A549 (cell line): ENCODE measurements at places on chromosomes 1 and 21.

GRCh38 chr1:174491606-174492005 is 43.8 kb downstream of the GPR52 start:
- DNase-seq: no peak

- DNase-seq: no peak
These were observed 31.3 kb downstream of the ZBTB8B start for GRCh38 chr1:32496127-32496526.

- DNase-seq: no peak
These were observed 157.9 kb downstream of the CASZ1 start for GRCh38 chr1:10638559-10639005.

DNA sequence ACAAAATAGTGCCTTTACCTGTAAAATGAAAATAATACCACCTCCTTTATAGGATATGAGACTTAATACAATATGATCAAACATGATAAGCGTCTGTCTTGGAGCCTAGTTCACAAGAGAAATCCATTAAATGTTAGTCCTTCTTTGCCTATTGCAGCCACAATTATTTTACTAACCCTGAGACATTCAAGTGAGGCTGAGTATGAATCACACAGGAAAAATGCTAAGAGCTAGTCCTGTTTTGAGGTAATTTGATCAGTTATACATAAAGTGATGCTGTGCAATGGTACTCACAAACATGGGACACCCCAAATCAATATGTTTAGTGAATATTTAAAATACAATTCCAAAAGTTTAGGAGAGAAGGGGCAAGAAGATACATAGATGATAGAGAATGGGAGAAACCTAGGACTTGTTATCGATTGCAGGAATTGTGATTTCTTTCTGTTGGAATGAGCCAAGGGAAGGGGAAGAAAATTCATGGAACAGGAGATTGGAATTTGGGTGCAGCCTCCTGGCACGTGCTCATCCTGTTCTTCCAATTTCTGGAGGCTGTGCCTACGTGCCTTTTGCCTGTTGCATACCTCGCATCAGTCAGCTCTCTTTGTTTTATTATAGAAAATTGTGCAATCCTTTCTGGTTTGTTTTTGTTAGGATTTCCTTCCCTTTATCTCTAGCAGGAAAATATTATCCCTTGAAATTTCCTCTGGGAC is 39.9 kb upstream of the BACH1 start:
- no peak for DNase-seq

DNA sequence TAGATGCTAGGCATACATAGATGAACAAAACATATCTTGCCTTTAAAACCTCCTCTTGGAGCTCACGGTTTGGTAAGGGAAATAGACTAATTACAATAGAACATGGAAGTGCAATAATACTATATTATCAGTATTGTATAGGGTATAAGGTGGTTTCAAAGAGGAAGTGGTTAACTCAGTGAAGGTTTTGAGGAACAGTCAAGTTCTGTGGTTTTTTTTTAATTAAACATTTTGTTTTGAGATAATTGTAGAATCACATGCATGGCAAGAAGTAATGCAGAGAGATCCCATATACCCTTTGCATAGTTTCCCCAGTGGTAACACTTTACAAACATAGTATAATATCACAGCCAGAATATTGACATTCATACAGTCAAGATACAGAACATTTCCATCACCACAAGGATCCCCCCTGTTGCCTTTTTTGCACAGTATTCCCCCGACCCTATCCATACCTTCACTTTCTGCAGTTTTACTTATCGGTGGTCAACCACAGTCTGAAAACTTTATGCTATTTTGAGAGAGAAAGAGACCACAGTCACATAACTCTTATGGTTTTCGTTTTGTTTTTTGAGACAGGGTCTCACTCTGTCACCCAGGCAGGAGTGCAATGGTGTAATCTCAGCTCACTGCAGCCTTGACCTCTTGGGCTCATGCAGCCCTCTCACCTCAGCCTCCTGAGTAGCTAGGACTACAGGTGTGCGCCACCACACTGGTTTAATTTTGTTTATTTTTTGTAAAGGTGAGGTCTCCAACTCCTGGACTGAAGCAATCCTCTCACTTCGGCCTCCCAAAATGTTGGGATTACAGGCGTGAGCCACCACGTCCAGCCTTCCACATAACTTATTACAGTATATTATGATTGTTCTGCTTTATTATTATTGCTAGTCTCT is 60.5 kb upstream of the KIAA1614 start:
- no peak for DNase-seq

GRCh38 chr1:86207323-86207722 is 50.8 kb upstream of the COL24A1 start:
- DNase-seq: no peak

DNA sequence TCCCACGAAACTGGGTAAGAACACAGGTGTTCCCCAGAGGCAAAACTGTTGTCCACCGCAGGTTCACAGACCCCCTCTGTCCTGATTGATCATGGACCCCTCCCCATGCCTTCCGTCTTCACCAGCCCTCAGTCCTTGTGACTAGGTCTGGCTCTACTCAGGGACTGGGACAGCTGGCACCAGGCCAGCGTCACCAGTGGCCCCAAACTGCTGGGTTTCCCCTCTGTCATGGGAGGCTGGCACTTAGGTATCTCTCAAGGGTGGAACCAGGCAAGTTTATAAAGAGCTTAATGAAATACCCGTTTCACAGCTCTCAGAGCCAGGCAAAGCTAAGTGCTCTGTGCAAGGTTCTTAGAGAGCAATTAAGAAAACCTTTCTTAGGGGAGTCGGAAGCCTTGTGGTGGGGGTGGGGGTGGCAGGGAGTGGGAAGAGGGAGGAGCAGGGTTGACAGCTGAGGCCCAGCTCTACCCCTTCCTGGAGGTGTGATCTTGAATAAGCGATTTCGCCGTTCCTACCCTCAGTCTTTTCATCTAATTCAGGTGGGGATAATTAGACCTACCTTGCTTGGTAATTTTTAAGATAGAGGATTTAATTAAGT is 35.0 kb upstream of the IFNLR1 start:
- DNase-seq: no peak

- DNase-seq: no peak
These were observed 33.4 kb downstream of the FAM78B start for GRCh38 chr1:166133276-166133841.

DNA sequence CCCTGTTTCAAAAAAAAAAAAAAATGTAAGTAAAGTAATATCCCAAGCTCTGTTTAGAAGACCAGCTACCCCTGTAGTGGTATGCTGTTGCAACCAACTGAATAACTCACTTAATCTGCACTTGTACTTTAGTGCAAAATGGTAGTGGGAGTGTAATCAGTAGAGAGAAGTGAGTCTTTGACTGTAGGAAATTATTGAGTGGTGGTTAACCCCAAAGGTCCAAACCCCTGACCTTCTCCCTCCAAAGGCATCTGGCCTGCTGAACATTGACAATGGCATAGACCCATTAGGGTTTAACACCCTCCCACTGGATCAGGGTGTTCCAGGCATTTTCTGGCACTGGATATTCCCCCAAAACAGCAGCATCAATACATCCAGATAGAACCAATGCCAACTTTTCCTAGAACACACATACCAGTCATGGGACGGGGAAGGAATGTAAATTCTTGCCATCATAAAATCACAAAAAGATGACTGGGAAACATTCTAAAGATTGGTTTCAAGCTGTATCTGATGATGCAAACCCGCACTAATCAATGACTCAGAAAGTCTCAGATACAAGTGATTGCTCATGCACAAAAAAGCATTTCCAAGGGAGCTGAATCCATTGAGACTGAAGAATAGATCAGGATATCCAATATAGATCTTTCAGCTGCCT is 110.3 kb downstream of the MRPL39 start:
- no peak for DNase-seq

GRCh38 chr1:26553942-26554682 is 24.6 kb downstream of the RPS6KA1 start:
- no peak for DNase-seq

DNA sequence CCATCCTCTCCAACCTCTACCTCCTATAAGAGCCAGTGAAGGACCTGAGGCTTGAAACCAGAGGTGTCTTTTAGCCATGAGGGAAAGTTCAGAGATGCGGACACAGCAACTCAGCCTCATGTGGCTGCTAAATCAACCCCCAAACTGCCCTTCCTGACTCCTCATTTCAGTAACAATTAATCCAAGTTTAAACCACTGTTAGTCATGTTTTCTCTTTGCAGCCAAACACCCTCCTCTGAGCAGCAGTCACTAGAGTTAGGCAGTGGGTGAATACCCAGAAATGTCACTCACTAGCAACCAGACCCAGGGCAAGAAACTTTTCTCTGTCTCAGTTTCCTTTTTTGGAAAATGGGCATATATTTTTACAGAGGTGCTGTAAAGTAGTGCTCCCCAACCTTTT is 71.2 kb downstream of the KCNJ15 start:
- DNase-seq: no peak

- no peak for DNase-seq
These were observed 3.8 kb downstream of the SERTAD4 start for GRCh38 chr1:210236386-210236839.

DNA sequence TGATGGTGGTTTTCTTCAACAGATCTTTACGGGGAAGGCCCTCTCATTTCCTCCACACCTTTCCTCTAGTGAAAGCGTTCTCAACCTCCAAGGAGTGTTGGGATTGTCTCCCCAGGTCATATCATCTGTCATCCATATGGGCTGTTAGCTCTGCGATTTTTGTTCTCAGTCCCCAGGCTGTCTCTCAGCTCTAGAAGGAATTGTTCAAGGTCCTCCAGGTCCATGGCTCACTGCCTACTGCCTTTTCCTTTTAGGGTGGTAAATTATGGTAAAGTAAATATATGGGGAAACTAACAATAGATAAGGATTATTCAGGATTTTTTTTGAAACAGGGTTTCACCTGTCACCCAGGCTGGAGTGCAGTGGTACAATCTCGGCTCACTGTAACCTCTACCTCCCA is 37.6 kb downstream of the ELF3 start:
- DNase-seq: no peak

DNA sequence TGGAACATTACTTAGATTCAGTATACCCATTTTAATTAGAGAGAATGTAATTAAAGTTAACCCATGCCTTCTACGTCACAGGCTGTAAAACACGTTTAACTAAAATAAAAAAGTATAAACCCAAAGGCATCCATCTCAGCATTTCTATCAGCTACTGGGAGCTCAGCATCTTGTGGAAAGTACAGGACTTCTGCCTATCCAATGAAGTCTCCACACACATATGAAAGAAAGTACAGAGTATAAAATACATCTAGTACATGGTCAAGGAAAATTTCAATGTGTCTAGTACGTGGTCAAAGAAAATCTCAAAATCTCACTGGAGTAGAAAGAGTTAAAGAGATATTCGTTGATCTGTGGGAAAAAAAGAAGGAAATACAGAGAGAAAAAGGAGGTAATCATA is 141.4 kb upstream of the ZNHIT6 start:
- DNase-seq: no peak

DNA sequence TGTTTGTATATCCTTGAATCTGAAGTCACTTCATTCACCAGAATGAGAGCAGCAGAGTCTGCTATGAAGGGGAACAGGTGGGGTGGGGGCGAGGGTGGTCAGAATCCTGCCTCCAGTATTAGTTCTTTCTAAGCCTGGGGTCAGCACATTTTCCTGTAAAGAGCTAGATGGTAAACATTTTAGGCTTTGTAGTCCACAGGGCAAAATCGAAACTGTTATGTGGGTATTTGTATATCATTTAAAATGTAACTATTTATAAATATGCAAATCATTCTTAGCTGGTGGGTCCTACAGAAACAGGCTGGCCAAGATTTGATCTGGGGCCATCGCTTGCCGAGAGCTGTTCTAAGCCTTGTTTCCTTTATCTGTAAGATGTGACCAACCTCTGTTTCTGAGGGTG is 96.0 kb downstream of the IGSF21 start:
- DNase-seq: no peak

DNA sequence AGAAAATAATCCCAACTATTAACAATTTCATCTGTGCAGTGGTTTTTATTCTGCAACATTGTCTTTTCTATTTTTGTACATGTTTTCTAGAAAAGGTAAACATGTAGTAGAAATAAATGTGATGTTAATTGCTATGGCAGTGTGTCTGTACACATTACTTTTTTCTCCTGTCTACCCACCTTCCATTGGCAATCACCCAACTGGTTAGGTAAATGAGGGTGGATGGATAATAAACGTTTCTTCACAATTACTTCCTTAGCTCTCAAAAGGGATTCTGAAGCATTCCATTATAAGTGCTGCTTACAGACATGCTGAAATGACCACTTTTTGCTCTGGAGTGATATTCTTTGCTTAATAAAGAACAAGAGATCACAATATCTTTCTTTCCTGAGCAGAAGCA is 61.4 kb downstream of the MAGI3 start:
- no peak for DNase-seq

GRCh38 chr1:245572709-245573108 is 417.9 kb downstream of the KIF26B start:
- no peak for DNase-seq

- no peak for DNase-seq
These were observed 52.6 kb downstream of the S100B start for GRCh38 chr21:46552274-46552673.

DNA sequence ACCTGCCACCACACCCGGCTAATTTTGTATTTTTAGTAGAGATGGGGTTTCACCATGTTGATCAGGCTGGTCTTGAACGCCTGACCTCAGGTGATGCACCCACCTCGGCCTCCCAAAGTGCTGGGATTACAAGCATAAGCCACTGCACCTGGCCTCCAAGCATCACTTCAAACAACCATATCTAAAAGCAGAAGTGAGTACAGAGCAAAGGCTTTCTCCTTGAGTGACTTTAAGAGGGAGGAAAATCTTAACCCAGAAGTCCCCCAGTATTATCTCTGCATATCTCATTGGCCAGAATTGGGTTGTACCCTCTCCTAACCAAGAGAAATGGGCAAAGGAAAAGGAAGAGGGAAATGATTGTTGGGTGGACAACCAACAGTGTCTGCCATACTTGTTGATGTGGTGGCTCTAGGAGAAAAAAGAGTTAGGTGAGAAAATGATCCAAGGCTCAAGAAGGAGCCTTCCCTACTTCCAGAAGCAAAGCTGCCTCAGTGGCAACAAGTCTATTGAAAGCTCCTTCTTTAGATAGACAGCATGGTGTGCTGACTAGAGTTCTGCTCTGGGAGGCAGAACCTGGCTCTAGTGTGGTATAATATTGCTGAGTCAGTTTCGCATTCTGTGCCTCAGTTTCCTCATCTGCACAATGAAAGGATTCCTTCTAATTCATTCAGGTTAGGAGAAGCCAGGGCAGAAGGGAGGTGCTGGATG is 16.8 kb upstream of the FOXE3 start:
- no peak for DNase-seq

DNA sequence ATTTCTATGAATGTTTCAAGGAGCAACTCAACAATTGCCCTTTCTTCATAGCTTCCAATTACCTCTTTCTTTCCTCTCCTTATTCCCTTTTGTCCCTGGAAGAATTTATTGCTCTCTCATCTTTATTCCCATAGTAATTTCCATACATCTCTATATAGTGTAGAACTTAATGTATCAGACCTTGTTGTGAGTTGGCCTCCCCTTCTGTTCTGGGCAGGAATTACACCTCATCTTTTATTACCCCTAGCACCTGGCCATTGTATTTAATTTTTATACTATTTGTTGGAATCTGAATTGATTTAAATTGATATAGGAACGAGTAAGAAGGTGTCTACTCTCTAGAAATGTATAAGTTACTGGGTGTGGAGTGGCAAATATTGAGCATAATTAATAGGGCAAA is 114.5 kb downstream of the CACHD1 start:
- DNase-seq: no peak
